ENCODE measurements at places on chromosomes 1 and 21.

DNA sequence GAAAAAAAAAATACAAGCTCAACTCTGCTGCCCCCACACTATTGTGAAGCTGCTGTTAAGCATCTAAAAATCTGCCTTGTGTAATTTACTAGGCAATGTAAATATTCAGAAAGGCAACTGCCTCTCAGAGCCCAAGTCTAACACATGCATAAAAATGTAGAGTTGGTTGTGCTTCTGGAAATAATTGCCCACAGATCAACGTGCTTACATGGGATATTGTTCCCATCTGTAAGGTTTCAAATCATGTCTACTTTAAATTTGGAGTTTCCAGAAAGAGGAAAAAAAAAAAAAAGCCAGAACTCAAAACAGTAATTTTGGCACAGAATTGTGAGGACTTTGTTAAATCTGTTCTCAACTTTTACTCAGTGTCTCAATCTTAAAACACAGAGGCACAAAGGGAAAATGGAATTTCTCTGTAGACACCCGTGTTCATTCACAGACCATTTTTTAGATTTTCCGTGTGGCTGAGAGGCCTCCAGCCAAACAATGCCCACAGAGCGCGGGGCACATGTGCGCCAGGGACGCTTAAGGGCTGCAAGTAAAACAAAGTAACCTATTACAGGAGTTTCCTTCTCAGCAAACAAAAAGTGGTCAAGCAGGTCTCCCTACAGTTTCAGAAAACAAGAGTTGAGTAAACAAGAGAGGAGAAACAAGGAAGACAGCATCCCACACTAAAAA lies 115.5 kb downstream of the RERE start:
- DNase-seq, result no peak

GRCh38 chr1:170674239-170674638 lies 10.3 kb downstream of the PRRX1 start:
- no peak for DNase-seq

DNA sequence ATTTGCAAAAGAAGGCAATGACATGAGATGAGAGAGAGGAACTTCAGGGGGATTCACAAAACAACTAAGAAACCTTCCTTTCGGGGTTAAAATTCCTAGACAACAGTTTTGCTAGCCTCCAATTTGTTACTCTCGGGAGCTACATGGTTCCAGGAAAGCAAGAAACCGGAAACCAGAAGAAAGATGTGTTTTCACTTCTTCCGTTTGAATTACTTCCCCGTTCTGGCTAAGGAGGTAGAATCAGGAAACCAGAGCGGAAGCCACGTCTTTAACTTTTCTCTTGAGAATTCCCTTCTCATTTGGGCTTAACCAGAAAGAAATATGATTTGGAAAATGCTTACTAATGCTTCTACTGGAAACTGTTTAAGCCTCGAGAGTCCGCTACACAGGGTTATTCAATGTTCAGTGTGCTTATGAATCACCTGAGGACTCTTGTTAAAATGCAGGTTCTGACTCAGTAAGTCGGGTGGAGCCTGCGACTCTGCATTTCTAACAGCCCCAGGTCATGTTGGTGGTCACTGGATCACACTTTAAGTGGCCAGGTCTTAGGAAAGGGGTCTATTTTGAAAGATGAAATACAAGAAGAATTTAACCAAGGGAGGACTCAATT lies 43.5 kb upstream of the MCOLN3 start:
- no peak for DNase-seq

- no peak for DNase-seq
Measured at GRCh38 chr1:164380893-164381292, 178.1 kb upstream of the PBX1 start.

DNA sequence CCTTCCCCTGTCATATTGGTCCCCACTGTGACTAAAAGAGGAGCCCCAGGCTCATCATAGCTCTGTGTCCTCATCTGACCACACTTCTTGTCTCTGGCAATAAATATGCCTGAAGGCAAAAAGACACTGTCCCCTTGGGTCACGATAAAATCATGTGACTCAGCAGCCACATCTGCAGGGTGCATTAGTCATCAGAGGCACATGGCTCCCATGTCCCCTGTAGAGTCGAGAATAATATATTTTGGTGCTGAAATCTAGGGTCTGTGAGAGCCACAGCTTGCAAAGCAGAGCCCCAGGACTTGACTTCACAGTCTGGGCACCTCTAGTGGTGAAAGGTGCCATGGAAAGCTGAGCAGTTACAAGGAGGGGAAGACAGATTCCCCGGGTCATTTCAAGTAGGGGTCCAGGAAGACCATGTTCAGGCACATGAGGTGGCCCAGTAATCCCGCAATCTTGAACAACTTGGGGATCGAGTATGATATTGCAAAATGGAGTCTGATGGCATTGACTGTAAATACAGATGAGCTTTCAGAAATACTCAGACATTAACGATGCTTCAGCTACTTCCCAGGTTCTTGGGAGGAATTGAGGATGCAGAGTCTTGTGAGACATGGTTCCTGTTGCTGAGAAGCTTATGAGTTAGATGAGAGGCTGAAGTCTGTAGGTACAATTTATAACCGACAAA lies 68.6 kb downstream of the SLC35F3 start:
- DNase-seq, result no peak

DNA sequence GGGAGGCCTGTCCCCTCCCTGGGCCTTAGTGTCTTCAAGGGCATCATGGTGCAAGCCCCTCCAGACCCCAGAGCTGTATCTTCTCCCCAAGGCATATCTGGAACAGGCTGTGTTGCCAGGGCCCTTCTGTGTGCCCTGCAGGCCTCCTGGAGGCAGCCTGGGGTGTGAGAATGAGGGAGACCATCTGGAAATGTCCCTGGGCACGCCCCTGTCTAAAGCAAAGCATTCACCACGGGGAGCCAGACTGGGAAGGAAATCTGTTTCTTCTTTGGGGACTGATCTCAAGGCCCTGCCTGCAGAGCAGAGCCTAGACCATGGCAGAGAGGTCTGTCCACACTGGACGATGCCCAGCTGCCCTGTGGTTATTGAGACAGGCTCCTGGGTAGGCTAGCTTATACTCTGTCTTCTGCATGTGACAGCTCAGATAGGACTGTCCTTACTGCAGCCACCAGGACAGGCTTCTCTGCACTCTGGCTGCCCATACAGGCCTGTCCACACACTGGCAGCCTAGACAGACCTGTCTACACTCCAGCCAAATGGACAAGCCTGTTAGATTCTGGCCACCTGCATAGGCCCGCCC lies 24.6 kb downstream of the PODN start:
- no peak for DNase-seq

Data from activated CD4-positive, alpha-beta T cell treated with anti-CD3 and anti-CD28 coated beads, Interleukin-2, amount 50 U/mL, for 4 hours (primary cell).